ENCODE measurements at places on chromosomes 7 and 10.

DNA sequence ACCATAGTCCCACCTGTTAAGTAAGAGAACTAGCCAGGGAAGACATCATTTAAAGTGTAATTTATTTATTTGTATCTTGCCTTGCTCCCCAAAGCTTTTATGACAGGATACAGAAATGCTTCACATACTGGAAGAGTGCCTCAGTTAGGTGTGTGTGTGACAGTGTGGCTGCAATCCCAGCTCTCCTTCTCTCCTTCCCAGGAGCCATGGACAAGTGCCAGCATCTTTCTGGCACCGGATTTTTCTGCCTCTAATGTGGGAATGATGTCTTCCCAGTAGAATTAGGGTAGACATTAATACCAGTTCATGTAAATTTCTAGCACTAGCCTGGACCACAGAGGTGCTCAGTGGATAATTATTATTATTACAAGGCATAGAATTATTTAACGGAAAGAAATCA lies 30.3 kb upstream of the ATXN7L1 start:
- no peak for DNase-seq

DNA sequence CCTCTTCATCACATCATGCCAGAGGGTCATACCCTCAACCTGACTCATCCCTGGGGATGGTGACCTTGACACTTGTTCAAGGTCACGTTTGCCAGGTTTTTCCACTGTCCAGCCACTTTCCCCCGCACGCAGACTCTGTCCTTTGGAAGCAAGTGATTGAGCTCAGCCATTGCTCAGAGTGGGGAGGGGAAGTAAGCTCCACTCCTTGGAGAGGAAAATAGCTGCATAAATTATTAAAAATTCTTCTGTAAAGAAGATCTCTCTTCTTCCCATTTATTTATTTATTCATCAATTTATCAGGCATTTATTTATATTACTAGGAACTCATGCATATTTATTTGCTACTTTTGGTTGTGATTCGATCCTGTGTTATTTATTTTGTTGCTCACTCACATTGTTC lies 88.0 kb downstream of the GLRX3 start:
- no peak for DNase-seq

DNA sequence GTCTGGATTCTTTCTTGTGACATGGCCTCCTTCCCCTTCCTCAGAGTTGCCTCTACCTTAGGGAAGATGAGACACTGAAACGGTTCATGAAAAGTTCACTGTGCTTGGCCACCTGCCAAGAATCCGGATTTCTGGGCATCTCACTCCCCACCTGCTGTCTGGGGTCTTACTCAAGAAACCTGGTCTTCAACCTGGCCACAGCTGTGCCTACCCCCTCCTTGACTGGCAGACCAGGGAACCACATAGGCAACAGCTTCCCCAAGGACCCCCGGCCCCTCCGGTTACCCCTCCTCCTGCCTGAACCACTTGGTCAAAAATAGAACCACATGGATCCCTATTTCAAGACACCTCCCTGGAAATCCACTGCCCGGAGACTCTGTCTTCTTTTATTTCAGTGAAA lies 58.7 kb upstream of the NANOS1 start:
- no peak for DNase-seq

GRCh38 chr10:68668972-68669371 lies 52.1 kb upstream of the CCAR1 start:
- DNase-seq = no peak

- no peak for DNase-seq
Measured at GRCh38 chr7:158006841-158007696, 580.6 kb downstream of the PTPRN2 start.

DNA sequence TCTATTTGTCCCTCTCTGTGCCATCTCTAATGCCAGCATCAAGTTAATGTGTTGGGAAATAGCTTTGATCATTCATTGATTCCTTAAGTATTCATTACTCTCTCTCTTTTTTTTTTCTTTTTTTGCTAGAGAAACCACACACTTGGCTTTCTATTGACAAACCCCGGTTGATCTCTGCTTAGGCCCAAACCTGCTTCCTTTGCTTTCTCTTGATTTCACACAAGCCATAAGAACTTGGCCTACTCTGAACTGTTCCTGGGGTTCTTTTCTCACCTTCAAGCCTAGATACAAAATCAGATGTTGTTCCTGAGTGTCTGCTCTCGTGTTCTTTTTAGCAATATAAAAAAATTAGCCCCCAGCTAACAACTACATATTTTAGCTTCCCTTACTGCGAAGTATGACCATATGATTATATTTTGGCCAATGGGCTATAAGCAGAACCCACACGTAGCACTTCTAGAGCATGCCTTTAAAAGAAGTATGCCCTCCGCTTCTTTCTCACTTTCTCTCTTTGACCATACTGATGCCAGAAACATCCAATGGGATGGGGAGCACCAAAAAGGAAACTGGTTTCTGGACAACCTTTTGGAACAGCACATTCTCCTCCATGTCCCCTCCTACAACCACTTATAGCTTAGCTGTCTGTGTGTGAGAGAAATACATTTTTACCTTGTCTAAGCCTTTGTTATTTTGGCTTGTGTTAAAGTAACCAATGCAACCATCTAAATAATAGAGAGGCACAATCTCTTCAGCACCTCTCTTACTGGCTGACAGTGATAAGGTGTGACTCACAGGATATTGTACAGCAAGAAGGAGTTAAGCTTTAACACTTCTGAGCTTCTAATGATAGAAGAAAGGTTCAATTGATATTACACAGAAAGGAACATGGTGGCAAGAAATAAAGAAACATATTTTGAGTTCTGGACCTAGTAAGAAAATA lies 96.6 kb upstream of the LRRN3 start:
- no peak for DNase-seq

DNA sequence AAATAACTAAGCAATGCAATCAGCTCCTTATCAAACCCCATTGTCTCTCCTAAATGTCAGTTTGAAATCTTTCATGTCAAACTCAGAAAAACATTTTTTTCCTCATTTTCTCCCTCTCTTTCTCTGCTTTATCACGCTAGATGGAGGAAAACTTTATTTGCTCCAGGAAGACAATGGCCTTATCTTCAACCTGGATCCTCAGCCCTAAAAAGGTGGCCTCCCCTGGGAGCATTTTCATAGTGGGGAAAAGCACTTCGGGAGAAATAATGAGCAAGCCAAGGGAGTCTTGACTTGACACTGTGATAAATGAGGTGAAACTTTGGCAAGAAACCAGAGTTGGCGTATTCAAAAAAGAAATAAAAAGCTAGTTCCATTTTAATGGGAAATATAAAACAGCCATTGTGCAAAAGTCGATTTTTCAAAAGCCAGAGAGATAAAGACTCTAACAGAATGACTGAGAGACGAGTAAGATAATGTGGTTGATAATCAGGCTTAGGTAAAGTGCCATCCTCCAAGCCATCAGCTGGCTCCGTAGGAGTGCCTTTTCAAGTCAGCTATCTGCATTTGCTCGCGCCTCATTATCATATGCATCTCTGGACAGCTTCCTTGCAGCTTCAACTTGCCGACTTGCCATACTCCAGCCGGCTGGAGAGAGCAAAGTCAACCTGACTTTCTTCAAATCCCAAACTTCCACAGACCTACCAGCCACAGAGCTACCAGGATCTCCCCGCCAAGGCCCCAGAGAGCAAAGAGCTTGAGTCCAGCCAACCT lies 19.9 kb downstream of the HABP2 start:
- no peak for DNase-seq

DNA sequence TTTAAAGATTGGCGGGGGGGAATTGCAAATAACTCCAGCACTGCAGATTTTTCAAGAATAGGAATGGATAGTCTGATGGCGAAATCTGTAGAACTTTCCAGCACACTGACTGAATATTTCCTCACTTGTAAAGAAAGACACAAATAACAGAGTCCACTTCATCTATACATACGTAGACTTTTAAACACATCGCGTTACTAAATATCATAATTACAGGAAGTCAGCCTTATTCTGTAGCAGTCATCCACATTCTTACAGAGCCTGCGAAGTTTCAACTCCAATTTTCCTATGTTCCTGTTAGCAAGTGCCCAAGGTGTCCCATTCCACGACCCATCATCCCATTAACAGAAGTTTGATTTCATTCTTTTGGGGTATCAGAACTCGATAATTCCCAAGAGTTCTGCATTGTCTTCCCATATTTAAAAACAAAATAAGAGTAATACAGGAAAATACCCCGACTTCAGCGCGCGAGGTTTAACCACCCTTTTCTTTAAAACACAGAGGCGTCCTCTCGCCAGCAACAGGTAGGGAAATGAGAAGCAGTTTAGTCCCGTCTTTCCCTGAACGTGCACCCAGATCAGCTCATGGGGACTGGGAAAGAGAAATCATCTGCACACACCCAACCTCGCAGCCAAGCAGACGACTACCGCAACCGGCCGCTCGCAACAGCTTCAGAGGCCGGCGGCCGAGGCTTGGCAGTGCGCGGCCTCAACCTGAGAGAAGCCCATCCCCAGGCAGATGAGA lies 880 bp downstream of the HERC4 start:
- no peak for DNase-seq

DNA sequence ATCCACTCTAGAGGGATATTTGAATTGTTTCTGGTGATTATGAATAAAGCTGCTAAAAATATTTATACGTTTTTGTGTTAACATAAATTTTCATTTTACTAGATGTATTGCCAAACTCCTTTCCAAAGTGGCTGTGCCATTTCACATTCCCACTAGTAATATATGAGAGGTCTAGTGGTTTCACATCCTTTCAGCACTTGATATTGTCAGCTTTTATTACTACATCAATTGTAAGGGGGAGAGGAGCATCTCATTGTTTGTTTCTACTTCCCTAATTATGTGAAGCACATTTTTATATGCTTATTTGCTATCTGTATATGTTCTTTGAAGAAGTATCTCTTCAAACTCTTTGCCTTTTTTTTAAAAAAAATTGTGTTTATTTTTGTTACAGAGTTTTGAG lies 184.5 kb downstream of the ADK start:
- no peak for DNase-seq

GRCh38 chr7:26213807-26214515 lies 12.4 kb downstream of the CBX3 start:
- no peak for DNase-seq

DNA sequence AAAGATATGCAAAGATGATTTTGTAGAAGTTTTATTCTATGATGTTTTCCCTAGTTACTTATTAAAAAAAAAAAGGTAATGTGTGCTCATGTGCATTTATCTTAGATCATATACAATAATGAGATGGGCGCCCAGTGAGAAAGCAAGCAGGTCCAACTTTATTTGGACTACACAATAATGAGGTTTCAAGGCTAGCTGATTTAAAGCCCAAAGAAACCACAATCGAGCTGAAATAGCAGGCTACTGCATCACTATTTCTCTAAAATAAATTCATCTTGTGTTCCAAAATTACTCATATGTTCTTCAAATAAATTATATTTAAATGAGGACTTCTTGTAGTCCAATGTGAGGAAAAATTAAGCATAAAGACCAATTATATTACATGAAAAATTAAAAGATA lies 110.1 kb downstream of the JMJD1C start:
- DNase-seq = no peak

DNA sequence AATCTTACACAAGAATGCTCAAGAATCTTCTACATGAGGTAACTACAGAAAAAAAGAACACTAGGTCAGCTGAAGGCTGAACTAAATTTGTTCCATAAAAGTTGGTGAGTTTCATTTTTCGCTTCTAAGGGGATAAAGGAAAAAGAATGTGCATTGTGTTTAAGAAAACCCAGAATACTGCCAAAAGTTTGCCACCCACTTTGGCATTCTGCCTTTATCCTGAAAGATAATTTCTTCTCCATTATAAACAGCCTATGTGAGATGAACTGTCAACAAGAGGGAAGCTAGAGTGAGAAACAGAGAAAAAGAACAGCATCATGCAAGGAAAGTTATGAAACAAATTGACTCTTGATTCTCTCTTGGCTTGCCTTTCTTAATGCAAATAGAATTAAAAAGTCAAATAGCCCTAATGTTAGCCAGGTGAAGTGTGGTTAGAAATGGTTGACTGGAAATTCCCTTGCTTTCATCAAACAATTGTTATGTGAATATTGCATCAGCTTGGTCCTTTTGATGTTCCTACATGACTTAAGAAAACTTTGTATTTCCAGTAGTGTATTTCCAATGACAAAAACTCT lies 25.8 kb downstream of the STEAP1 start:
- DNase-seq = no peak

GRCh38 chr7:118026791-118027190 lies 153.6 kb upstream of the CTTNBP2 start:
- DNase-seq = no peak

DNA sequence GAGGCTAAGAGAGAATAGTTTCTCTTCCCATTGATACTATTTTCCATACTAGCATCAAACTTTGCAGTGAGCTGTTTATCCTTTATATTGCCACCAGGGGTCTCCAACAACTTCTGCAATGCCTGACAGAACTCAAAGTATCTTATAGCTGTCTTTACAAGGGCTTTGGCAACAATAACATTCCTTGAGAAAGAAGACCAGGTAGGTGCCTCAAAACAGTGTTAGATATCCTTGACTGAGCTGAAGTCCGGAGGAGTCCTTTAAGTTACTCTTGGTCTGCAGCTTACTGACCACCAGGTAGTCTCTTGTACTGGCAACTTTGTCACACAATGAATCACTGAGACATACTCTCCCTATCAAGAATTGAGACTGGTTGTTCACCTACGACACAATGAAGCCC lies 30.0 kb upstream of the TES start:
- DNase-seq = no peak

- no peak for DNase-seq
Measured at GRCh38 chr10:130206216-130206737, 70.1 kb downstream of the GLRX3 start.

DNA sequence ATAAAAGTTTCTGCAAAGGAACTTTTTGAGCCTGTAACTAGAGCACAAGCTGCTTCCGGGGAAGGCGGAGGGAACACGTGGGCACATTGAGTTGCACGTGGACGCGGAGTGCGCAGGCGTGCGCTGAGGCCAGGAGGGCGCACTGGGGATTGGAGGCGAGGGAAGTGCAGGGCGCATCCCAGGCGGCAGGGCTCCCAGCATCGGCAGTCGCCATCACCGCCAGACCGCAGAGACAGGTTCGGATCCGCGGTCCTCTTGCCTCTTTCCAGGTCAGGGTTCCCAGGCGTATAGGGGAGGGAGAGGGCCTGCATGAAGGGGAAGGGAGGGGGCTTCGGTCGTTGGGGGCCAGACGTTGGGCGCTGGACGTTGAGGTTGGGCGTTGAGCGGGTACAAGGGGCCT lies at the start of gene TDRD1:
Gene TDRD1, plus strand, starts transcription at position 206 of the 400 bp plus-strand sequence. CDS start 8,479 bp downstream, outside the sequence.
- DNase-seq = no peak

DNA sequence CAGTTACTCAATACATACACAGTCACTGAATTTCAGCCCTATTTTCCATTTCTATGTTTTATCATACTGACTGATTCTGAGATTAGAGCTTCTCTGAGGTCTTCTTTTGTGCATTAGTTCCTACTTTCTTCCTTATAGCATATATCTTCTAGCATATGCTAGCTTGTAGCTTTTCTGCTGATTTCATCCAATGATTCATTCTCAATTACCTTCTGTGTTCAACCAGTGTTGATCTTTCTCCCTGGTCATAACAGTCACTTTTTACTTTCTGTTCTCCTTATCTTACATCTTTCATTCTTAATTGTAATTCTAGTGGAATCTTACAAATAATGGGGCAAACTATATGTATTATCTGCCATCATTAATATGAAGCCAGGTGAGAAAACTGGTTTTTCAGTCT lies 159.5 kb upstream of the HGF start:
- DNase-seq = no peak

All from left renal cortex interstitium (tissue), 4 donors.